ENCODE measurements at places on chromosomes 3 and 15. TPM values are rescaled to one million over a fixed set of nuclear protein-coding genes. Genes with fewer than 3 reads are reported as not detected.

GRCh38 chr3:53592862-53593261 is 98.5 kb downstream of the CACNA1D start:
- DNase-seq: no peak

DNA sequence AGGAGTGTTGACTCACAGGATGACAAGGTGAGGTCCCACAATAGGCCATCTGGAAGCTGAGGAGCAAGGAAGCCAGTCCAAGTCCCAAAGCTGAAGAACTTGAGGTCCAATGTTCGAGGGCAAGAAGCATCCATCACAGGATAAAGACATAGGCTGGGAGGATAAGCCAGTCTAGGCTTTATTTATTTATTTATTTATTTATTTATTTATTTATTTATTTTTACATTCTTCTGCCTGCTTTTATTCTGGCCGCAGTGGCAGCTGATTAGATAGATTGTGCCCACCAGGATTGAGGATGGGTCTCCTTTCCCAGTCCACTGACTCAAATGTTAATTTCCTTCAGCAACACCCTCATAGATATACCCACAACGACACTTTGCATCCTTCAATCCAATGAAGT is 472.2 kb upstream of the DPPA4 start:
- no peak for DNase-seq

DNA sequence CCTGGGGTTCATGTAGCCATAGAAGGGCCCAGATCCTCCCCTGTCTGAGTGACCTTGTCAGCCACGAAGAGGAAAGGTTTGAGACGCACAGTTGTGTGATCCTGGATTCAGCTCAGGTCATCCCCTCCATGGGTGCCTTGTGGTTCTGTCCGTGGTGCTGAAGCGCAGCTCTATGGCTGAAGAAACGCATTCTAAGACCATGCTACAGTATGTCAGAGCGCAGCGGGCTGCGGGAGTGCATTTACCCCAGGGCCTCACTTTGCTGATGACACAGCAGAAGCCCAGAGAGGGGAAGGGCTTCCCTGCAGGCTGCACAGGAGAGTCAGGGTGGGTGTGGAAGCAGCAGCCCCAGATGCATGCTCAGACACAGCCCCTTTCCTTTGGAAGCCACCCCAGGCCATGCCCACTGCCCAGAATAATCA is 68.8 kb upstream of the IQSEC1 start:
- peak; percentile 79 for DNase-seq

DNA sequence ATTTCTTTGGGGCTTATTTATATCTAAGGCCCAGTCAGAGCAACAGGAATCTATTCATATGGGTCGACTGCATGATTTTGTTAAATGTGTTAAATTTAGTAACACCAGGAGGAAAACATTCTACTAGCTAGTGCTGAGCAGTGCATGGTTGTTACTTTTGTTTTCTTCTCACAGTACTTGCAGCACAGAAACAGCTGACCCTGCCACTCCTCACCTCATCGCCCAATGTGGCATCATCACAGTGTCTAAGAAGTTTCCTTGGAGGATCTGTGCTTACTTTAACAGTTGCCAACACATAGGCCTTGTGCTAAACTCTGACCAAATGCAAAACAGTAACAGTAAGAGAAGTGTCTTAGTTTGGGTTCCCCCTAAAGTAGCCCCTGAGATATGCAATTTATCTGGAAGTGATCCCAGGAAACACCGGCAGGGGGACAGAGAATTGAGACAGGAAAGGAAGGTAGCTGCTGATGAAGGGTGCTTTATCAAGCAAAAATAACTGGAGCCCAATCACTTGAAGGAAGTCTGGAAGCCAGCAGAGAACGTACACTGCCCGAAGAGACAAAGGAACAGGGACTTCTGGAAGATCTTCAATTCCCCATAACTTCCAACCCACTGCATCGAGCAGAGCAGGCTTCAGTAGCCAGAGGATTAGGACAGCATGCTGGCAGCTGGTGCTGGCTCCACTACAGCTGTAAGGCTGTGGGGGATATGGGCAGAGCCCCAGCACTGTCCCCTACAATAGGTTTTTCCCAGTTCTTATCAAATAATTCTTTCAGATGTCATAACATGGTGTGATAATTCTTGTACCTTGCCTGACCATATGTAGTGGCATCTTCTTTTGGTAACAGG is 36.0 kb upstream of the ULK4 start:
- DNase-seq: no peak

DNA sequence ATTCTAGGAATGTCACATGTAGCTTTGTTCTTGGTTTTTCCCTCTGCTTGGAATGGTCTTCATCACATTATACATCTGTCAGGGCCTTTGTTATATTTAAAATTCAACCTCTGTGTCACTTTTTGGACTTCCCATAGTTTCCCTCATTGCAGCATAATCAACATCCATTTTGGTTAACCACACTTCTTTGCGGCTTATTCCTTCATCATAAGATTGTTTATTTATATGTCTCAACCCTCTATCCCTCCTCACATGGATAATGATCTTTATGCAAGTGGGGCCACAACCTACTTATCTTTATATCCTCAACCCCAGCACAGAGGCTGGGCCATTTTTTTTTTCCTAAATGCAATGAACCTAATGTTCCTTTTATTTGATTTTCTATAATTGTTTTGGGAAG is 260.0 kb upstream of the THBS1 start:
- no peak for DNase-seq

DNA sequence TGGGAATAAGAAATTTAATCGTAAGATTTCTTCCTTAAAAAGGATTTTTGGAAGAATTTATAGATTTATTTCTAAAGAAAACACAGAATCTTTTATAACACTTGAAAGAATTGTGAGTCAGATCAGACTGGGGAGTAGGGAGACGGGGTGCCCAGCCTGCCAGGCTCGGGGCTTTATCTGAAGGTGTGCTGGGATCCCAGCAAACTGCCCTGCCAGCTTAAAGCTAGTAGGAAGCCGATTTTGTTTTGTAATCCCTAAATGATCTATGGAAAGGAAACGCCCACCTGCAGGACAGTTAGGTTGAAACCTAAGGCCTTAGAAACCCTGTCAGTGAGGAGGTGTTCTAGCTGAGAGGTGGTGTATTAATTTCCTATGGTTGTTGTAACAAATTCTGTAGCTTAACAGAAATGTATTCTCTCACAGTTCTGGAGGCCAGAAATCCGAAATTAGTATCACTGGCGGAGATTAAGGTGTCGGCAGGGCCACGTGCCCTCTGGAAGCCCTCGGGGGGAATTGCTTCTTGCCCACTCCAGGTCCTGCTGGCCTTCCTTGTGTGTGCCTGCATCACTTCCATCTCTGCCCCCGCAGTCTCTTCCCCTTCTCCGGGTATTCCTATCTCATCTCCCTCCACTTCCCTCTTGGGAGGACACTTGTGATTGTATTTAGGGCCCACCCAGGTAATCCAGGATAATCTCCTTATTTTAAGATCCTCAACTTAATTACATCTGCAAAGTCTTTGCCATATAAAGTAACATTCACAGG is 19.3 kb upstream of the RAB6B start:
- DNase-seq: no peak

GRCh38 chr15:73021139-73021621 is 31.1 kb upstream of the NEO1 start:
- no peak for DNase-seq

- no peak for DNase-seq
These were observed 29.5 kb upstream of the ZNF710 start for GRCh38 chr15:89971592-89971997.

GRCh38 chr3:124469555-124469954 is 260.7 kb upstream of the UMPS start:
- no peak for DNase-seq

DNA sequence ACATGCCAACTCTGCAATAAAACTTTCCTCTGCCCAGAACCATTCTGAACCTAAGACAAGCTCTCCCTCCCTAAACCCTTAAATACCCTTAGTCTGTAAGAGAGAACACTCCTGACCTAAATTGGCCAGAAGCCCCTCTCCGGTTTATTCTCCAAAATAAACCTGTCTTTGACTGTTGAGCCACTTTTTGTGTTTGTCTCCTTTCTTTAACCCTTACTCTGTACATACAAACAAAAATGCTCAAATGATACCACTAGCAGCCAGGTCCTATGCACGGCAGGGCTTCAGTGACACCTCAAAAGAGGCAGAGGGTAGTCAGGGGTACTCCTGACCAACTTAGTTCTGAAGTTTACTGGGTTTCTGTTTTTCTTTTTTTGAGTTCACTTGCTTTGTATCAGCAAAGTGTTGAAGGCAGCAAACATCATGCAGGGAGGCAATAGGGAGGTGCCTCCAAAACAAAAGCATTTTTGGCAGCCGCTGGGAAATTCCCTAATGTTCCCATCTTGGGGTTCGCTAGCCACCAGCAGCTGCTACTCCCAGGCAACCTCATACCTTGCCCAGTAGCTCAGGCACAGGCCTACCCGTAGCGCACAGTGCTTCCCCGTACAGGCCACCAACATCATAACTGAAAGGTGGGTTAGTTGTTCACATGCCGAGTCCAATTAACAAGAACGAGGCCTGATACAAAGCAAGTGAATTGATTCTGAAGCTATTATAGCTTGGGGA is 62.9 kb upstream of the GCNT3 start:
- DNase-seq: no peak

GRCh38 chr3:50607271-50608091 is 4.1 kb downstream of the CISH start:
- DNase-seq: no peak

DNA sequence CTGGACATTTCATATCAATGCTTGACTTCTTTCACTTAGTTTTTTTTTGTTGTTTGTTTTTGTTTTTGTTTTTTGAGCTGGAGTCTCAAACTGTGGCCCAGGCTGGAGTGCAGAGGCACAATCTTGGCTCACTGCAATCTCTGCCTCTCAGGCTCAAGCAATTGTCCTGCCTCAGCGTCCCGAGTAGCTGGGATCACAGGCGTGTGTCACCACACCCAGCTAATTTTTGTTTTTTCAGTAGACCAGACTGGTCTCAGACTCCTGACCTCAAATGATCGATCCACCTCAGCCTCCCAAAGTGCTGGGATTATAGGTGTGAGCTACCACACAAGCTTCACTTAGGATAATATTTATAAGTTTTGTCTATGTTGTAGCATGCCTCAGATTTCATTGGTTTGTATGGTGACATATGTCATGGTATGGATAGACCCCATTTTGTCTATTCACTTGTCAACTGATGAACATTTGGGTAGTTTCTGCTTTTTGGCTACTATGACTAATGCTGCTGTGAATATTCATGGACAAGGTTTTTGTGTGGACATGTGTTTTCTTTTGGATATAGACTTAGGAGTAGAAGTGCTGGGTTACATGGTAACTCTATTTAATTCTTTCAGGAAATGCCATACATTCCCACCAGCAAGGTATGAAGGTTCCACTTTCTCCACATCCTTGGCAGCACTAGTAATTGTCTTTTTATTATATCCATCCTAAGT is 6.8 kb upstream of the PRR23E start:
- no peak for DNase-seq

DNA sequence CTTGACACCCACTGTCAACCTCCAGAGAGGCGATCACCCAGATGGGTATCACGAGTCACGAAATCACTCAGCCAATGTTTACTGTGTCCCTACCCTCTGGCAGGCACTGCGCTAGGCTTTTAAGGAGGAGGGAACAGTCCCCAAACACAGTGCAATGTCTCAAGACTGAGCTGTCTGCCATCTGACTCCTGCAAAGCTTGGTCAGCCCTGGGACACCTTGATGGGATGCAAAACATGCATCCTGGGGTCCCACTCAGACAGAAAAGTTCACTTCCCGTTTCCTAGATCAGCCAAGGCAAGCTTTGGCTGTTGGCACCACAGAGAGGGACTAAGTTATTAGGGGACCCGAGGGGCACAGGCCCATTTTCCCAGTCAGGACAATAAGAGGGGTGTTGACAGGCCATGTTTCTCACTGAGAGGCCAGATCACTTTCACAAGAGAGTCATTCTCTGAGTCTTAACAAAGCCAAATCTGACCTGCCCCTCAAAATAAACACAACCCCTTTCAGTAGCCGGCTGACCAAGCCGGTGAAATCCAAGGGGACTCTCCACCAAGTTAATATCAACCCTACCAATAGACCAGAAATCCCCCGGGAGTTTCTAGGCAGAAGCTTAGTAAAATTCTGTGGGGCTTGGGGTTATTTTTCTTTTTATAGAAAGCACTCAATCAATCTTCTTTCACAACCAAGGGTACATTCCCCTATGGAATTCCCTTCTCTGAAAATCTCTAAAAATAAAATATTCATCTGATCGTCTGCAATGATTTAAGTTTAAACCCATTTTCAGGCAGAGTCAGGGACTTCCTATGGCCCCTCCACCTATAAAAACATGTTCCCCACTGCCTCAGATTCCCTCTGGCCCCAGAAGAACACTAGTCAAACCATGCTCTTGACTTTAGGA is 3.5 kb downstream of the RFTN1 start:
- DNase-seq: no peak

DNA sequence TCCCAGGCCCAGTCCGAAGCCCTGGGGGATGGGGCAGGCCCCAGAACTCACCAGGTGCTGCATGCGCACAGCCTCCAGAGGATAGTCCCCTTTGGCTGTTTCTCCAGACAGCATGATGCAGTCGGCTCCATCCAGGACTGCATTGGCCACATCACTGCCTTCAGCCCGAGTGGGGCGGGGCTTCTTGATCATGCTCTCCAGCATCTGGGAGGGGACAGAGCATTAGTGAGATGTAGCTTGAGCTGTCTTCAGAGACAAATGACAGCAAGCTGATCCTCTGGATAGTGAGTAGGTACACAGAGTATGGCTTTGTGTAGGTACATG is 9.1 kb upstream of the GRAMD2A start:
- peak; percentile 67 for DNase-seq

GRCh38 chr3:116097226-116097625 is 348.1 kb downstream of the LSAMP start:
- no peak for DNase-seq

- no peak for DNase-seq
These were observed 50.3 kb downstream of the SYNPR start for GRCh38 chr3:63328365-63328764.

GRCh38 chr15:26886566-26886965 is 19.7 kb downstream of the GABRA5 start:
- DNase-seq: no peak

DNA sequence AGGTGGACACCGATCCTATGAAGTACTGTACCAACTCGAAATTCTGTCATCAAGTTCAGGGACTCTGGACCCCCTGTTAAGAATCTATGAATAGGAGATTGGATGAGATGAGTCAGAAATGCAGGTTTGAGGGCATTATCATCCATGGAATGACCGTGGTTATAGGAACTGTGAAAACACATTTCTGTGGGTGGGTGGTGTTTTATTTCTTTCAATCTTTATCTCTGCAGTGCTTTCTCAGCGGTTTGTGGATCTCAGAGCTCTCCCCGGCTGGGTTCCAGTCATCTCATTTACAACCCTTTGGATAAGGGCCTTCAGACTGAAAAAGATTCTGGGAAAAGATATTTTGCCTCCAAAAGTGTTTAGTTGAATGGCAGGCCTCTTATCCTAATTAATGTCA is 5.4 kb upstream of the ABHD17C start:
- DNase-seq: no peak

CYP19A1 gene
- 8.0 TPM for total RNA-seq

MESP2 gene
- total RNA-seq: 0.96 TPM

CCDC39 gene
- total RNA-seq: 0.64 TPM

CDHR4 gene
- not detected for total RNA-seq
